ENCODE measurements at places on chromosomes 7 and 10.

DNA sequence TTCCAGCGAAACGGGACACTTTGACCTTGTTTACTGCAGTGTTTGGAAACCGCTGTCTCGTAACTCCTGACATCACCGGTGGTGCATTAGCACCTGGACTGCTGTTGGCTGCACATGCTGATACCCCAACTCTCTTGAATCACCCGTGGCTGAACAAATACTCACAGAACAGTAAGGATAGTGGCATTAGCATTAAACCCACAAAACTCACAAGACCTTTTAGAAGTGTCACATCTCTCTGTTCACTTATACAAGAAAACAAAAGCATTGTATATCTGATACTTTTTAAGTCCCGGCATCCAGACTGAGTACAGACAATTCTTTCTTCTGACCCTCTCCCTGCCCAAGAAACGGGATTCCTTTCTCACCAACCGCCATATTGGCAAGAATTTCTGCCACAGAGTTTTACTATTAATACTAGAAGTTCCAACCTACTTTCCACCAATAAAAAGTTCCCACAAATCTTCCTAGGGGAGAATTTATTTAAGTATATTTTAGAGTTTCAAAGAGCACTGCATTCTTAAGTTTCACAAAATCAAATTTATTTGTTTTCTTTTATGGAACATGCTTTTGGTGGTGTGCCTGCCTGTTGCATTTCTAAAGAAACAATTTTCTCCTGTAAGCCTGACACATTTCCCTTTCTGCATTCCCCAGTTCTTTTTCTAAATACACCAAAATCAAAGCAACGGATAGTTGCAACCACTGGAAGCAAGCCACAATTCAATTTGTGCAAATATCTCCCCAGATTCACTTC is 208.4 kb upstream of the KLF14 start:
- DNase-seq = no peak

- no peak for DNase-seq
Observed at GRCh38 chr7:46775776-46776175, 806.1 kb downstream of the TNS3 start.

GRCh38 chr10:17113889-17114540 is 15.6 kb downstream of the CUBN start:
- no peak for DNase-seq

- DNase-seq = no peak
Observed at GRCh38 chr10:46222364-46222935, 64.3 kb upstream of the ANTXRL start.

DNA sequence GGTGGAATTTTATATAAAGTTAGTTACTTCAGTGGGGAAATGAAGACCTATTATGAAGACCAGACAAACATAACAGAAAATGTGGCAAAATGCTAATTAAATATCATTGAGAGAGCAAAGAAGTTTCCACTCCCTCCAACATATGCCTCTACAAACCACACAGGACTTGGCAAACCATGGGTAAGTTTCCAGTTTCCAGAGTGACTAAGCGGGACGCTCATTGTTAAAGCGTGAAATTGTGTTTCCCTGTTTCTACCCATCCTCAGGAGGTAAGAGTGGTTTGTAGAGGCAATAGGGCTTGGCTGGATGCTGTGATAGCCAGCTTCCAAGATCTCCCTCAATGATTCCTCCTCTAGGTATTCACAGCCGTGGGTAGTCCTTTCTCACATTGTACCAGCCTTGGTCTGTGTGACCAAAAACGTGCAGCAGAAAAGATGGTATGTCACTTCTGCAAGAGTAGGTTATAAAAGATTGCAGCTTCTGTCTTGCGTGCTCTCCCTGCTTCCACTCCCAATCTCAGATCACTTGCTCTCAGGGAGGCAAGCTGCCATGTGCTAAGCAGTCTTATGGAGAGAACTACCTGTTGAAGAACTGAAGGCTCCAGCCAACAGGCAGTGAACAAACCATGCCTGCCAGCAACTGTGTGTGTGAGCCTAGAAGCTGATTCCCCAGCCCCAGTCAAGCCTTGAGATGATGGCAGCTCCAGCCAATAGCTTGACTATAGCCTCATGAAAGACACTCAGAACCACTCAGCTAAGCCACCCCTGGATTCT is 35.7 kb downstream of the CBX3 start:
- no peak for DNase-seq

GRCh38 chr7:22726907-22727713 is at the start of gene IL6:
Gene IL6 (plus strand): TSS chr7:22727200. CDS start chr7:22727263, 63 bp downstream.
- DNase-seq = peak; percentile 14

DNA sequence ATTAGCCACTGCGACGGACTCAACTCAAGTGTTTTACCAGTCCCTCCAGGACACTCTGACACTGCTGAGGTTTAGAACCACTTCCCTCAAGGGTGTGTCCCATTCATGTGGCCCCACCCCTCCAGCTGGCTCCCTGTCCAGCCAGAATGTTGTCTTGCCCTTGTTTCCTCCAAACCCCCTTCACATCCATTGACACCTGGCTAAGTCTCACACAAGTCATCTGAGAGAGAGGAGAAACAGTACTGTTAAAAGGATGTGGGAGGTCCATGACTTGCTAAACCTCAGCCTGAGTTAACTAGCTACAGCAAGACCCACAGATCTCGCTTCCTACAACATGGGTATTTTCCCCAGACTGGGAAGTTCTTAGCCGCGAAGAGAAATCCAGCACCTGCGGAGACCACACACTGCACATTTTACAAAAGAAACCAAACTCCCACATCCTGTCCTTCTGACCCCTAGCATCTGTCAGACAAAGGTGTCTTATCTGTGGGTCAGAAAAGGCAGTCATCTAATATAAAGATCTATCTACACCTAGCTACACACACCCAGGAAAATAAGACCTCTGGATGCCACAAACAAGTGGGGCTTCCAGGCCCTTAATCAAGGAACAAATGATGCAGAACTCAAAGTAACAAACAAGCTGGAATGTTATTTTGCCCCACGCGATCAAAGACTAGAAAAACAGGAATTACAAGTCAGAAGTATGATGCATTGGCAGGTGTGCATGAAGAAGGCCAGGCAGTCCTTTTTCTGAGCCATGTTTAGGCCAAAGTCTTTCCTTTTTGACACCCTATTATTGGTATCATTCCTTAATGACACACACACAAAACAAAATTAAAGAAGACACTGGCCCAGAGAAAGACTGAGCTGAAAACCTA is 13.9 kb downstream of the OSBPL3 start:
- DNase-seq = no peak

DNA sequence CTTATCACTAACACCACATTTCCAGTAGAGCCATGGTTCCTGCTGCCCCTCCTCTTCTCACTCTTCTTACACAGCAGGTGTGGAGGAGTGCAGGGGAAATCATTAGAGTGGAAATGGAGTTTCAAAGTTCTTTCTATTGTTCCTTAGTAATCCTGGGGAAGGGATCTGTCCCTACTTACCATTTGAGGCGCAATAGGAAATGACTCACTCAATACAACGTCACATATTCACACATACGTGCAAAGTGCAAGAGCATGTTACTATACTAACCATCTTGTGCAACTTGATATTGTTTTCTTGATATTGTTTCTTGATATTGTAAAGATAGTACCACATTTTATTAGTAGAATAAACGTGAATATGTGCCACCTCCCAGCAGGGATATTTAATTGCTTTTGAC is 1010.2 kb downstream of the DNAJB9 start:
- DNase-seq = no peak

DNA sequence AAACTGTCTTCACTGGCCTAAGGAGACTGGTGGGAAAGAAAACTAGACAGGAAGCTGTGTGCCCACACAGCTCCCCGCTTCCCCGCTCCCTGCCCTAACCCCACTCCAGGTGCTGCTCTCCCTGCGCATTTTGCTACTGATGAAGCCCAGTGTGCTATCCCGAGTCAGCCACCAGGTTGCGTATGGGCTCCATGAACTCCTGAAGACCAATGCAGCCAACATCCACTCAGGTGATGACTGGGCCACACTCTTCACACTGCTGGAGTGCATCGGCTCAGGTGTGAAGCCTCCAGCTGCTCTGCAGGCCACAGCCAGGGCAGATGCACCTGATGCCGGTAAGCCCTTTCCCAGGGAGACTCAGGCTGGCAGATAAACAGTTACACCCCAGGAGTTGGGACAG is 20.3 kb upstream of the NFKB2 start:
- DNase-seq = no peak

DNA sequence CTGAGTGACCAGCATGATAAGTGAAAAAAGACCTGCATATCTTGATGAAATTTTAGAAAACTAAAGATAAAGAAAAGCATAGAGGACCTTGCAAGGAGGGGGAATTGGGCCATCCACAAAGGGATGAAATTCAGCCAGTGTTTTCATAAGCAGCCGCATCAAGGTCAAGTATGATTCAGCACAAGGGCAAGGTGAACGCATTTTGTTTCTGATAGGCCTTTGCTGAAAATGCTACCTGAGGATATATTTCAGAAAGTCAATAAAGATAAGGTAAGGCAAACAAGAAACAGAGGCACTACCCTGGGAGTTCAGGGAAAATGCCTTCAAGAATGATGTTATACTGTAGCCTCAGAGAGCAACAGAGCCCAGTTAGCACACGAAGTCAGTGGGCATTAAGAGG is 55.0 kb upstream of the SHH start:
- no peak for DNase-seq

GRCh38 chr10:43055991-43056567 is 20.8 kb upstream of the RET start:
- DNase-seq = no peak

DNA sequence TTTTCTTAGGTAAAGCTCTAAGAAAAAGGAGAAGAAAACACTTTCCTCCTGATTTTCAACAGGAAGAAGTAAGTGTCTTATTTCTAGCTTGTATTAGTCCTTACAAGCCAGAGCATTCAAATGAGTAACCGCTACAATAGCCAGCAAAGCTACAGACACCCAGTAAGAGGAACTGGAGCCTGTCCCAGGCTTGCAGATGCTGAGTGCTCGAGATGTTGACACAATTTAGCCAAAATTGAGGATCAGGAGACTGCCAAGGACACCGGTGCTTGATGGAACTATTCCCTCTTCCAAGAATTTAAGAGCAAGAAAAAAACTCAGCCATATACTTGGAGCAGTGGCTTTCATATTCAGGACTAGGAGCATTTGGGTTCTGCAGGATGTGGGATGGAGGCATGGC is 149.3 kb upstream of the DPP6 start:
- DNase-seq = no peak

GRCh38 chr7:134891262-134891695 is 95.0 kb upstream of the AGBL3 start:
- DNase-seq = peak; percentile 63

DNA sequence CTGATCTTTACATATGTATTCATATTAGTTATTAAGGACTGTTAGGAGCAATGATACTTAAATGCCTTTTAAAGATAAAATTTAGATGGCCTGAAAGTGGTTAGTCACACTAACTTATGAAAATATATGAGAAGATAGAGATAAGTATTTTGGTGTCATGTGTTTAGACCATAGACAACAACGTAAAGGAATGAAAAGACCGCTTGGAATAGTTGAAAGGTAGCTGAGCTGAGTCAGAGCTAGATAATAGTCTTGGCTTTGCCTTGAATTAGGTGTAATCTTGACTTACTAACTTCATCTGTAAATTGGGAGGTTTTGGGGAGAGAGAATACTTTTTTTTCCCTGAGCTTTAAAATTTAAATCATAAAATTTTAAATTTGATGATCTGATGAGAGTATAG is 127.0 kb downstream of the LYZL1 start:
- no peak for DNase-seq

GRCh38 chr7:74599244-74599643 is 58.3 kb upstream of the GTF2I start:
- no peak for DNase-seq

GRCh38 chr7:4079366-4079765 is 602.7 kb upstream of the FOXK1 start:
- no peak for DNase-seq

- DNase-seq = no peak
Observed at GRCh38 chr10:127872011-127872761, 20.6 kb downstream of the CLRN3 start.

GRCh38 chr7:69739190-69739589 is 140.9 kb downstream of the AUTS2 start:
- no peak for DNase-seq

Measured in neural crest cell (in vitro differentiated cells).